ENCODE measurements at places on chromosomes 12 and 14. TPM values are rescaled to one million over a fixed set of nuclear protein-coding genes. Genes with fewer than 3 reads are reported as not detected.

The UNC119B gene
- polyA plus RNA-seq: 27.8 TPM

The RNASE11 gene
- not detected for polyA plus RNA-seq

The PRB2 gene
- polyA plus RNA-seq: not detected

The TMTC1 gene
- polyA plus RNA-seq: 5.4 TPM

The MYF6 gene
- not detected for polyA plus RNA-seq

The KCNC2 gene
- 3.5 TPM for polyA plus RNA-seq

The ADCY4 gene
- polyA plus RNA-seq: 1.8 TPM

The AQP6 gene
- polyA plus RNA-seq: 1.4 TPM
